ENCODE measurements at places on chromosomes 7 and 10.

DNA sequence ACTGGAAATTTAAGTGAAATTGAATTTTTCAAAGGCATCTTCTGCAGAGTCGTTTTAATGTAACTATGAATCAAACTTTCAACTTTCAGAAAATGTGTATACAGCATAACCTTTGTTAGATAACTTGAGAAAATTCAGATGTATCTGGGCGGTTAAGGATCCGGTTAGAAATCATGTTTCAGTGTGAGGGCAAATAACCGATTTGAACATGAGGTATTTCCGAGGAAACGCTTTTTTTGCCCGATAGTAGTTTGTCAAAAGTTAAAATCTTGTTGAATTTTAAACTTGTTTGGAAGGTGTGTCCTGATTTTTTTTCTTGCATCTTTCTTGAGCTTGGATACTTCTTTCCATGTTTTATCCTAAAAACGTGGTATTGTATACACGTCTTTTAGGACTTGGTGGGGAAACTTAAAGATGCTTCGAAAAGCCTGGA, 1.3 kb upstream of the BMI1 start:
- DNase-seq: no peak

DNA sequence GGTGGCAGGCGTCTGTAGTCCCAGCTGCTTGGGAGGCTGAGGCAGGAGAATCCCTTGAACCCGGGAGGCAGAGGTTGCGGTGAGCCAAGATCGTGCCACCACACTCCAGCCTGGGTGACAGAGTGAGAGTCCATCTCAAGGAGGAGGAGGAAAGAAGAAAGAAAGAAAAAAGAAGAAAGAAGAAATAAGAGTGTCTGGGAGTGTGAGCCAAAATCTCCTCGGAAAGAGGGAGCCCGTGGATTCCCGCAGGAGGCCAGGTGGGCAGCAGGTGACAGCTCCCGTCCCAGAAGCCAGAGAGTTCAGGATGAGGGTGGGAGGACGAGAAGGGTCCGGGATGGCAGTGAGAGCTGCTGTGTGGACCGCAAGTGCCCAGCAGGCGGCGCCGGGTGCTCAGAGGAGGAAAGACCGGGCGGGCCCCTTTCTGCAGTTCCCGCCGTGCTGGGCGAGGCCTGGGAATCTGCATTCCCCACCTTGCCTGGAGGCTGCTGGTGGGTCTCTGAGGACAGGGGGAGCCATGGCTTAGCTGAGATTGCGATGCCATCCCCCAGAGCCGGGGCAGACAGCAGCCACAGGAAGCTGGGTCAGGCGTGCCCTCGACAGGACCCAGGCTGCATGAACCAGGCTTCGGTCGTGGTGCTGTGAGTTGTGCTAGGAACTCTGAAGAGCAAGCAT, 17.1 kb upstream of the AMZ1 start:
- peak; percentile 40 for DNase-seq

DNA sequence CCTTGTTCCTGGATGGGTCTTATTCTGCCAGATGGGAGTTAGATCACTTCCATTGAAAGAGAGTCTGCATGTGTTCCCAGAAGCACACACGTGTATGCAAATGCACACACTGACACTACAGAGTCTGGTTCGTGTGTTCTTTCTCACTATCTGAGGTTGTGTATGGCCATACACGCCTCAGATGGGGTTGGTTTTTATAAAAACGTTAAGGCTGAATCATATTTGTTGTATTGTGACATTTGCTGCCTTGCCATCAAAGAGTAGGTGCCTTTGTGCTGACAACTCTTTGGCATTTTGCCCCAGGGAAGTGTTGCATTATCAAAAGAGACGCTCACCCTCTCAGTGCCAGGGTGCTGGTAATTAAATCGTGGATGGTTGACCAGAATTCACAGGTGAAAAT, 37.7 kb upstream of the HDAC9 start:
- no peak for DNase-seq

GRCh38 chr10:43794181-43794815, 145.6 kb upstream of the ZNF32 start:
- no peak for DNase-seq

GRCh38 chr10:93248583-93249227, 175.0 kb downstream of the CYP26A1 start:
- DNase-seq: no peak

DNA sequence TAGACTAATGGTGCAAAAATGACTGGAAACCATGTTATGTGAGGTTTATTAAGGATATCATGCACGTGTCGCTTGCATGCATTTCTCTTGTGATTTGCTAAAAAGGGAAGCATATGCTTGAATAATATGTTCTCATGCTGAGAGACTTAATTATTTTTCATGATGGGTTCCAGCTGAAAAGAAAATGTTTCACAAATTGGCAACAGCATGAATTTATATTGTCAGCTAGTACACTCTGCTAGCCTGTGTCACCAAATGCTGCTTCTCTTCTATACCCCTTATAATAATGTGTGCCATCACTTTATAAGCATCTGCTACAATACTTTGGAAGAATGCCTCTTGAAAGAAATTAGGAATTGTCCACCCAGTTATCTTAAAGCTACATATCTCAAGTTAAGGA, 63.0 kb downstream of the GNAI1 start:
- DNase-seq: no peak

DNA sequence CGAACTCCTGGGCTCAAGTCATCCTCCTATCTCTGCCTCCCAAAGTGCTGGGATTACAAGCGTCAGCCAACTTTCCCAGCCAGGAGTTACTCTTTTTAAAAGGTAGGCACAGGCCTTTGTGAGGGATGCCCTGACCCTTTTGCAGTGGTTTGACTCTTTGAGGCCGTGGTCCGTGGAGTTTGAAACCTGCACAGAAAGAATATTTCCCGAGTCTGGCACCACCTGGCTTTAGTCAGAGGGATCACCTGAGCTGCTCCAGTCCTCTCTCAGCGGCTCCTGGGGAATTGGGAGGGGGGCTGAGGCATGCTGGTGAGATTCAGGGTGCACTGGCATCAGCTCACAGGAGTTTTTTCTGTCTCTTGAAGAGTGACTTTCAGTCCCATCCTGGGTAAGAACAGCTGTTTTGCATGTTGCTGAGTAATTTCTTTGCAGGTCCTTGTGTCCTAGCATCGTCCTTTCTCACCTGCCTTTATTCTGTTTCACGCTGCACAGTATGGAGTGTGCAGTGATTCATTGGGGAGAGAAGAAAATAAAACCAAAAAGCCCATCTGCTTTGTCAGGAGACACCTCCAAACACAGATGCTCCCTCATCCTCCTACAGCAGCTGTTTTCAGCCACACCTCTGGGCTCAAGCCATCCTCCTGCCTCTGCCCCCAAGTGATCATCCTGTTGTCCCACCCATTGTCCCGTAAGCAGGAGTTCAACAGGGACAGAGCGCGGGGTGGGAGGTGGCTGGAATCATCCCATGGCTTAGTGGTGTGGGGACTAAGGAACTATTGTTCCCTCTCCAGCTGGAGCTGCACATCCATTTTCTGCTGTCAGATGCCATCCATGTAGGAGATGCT, 284.7 kb downstream of the CAMK1D start:
- DNase-seq: no peak

DNA sequence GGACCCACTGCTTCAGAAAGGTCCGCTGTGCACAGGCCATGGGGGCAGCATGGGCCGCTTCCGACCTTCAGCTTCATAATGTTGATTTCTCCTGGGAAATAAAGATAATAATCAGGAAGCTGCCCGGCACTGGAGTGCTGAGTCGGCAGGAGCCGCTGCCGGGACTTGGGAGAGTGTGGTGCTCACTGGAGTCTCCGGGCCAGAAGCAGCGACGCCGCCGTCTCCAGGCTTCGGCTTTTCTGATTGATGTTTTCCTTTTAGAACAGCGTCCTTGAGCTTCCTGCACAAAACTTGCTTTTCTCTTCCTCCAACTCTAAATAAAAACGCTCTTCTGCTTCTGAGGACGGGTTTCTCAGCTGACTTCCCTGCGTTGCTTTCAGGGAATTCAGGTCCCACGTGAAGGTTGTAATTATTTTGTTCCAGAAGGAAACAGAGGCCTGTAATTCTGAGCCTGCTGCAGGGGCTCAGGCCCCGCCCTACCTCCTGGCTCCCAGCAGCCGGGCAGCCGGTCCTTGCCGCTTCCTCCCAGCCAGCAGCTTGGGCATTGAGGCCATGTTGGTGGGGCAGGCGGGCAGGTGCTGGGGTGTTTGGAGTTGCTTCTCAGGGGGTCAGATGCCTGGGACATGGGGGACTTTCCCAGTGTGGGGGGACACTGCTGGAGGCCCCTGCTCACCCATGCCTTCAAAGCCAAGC, 14.7 kb downstream of the PWWP2B start:
- no peak for DNase-seq

GRCh38 chr10:87886635-87887034, 23.2 kb downstream of the PTEN start:
- DNase-seq: no peak

GRCh38 chr10:103556383-103557007, 63.0 kb downstream of the NEURL1 start:
- DNase-seq: no peak

GRCh38 chr7:148664324-148664723, 34.4 kb upstream of the CUL1 start:
- no peak for DNase-seq

DNA sequence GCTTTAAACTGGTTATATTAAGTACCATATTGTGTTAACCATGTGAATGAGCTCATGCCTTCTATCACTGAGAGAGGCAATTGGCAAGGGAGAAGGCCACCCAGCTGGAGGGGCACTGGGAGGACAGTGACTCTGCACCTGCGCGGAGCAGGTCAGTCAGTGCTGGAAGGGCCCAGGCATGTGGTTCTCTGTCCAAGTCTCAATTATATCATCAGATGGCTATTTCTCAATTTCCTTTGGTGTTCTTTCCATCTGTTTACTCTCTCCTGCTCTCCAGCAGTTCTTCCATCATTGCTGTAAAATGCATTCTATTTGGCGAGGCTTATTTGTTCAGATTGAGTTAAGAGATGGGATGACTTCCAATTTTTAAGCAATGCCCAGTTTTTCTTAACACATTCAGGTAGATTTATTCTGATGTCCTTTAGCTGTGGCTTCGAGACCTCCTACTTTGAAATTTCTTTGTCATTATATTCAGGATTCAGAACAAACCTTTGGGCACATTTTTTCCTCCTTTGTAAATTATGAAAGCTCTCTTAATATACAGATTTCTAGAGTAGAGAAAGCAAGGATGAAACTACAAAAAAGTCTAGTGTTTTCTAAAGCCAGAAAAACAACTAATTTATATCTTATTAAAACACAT, 159.3 kb downstream of the BMPER start:
- DNase-seq: no peak
